ENCODE measurements at places on chromosomes 16 and 17.

- no peak for DNase-seq
These were observed 2.6 kb upstream of the AKAP1 start for GRCh38 chr17:57082441-57082840.

GRCh38 chr16:83268169-83268568 is 539.6 kb upstream of the HSBP1 start:
- no peak for DNase-seq

DNA sequence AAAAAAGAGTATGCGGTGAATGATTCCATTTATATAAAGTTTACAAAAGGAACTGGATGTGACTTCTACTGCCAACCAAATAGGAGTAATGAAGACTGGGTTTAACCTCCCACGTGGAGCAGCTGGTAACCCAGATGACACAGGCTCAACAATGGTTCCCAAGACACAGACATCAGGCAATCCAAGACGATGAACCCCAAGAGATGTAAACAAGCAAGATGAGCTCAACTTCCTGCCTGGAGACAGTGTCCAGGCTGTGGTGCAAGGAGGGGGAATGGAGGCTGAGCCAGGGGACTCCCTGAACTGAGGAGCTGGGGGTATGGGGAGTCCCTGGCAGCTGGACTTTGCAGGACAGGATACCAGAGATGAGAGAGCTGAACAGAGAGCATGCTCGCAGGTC is 104.7 kb downstream of the LITAF start:
- no peak for DNase-seq

- no peak for DNase-seq
These were observed 7.0 kb upstream of the ZKSCAN2 start for GRCh38 chr16:25264597-25264996.

- peak; percentile 84 for DNase-seq
These were observed 11.5 kb upstream of the HAS3 start for GRCh38 chr16:69093974-69094373.

- DNase-seq = peak; percentile 22
These were observed 5.9 kb upstream of the UBE2O start for GRCh38 chr17:76458580-76459490.

- no peak for DNase-seq
These were observed 25.9 kb upstream of the NKD1 start for GRCh38 chr16:50522324-50522723.

GRCh38 chr17:65022751-65023700 is 33.5 kb downstream of the GNA13 start:
- no peak for DNase-seq
